ENCODE measurements at places on chromosomes 3 and 15.
A peak's percentile ranks its signal among the peaks of the same experiment; 100 is the strongest.

GRCh38 chr3:189748046-189748445 is 116.9 kb downstream of the TP63 start:
- no peak for DNase-seq

DNA sequence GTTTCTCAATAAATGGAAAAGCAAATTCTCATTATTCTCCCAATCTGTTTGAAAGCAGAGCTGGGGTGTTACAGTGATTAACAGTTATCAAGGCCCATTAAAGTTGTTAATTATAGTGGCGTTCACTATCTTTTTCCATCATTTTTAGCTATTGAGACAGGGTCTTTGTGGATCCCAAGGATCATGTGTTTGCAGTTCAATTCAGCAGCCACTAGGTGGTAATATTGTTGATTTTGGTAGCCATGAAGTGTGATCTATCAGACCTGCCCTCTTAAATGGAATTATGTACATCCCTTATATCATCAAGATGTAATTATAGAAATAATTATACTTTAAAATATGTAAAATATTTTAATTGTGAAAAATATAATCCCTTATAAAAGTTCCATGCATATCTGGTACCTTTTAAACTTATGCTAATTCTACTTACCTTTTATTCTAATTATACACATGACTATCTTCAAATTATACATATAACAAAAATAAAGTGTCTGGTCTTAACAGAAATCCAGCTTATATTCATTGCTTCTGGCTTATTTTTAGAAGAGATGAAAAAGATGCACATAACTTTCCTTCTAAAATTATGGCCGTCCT is 126.4 kb downstream of the GREM1 start:
- DNase-seq = peak; percentile 21

- no peak for DNase-seq
Measured at GRCh38 chr3:8573342-8573926, 71.2 kb downstream of the SSUH2 start.

DNA sequence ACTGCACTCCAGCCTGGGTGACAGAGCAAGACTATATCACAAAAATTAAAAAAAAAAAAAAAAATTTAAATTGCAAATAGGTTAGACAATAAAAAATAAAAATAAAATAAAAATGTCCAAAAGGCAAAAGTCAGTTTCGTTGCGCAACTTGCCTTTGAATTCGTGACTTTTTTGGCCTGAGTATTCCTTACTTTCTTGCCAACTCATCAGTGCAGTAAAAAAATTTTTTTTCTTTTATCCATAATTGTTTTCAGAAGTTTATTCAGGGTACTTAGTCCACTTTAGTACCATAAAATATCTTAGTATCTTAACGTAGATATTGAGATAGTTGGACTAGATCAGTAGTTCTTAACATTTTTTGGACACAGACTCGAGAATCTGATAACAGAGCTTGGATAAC is 22.4 kb upstream of the CILP start:
- no peak for DNase-seq

GRCh38 chr3:24296441-24297205 is 198.0 kb downstream of the THRB start:
- DNase-seq = no peak

GRCh38 chr15:60972866-60973265 is 256.2 kb downstream of the RORA start:
- no peak for DNase-seq

GRCh38 chr15:40081691-40082194 is 26.9 kb downstream of the BMF start:
- peak; percentile 10 for DNase-seq

- DNase-seq = no peak
Measured at GRCh38 chr15:66881173-66881905, 179.3 kb downstream of the SMAD6 start.

GRCh38 chr3:21791356-21791755 is 40.3 kb upstream of the ZNF385D start:
- no peak for DNase-seq

- DNase-seq = no peak
Measured at GRCh38 chr3:80472459-80472858, 704.7 kb upstream of the ROBO1 start.

DNA sequence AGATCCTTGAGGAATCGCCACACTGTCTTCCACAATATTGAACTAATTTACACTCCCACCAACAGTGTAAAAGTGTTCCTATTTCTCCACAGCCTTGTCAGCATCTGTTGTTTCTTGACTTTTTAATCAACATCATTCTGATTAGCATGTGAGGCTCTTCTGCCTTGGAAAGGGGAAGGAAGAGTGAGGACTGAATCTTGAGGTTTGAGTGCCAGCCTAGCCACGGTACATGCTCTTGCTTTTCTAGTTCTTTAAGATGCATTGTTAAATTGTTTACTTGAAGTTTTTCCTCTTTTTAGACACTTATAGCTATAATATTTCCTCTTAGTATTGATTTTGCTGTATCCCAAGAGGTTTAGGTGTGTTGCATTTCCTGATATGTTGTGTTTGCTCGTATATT is 596.1 kb downstream of the OTOL1 start:
- no peak for DNase-seq

GRCh38 chr3:4850928-4851265 is 128.3 kb upstream of the BHLHE40 start:
- DNase-seq = no peak

DNA sequence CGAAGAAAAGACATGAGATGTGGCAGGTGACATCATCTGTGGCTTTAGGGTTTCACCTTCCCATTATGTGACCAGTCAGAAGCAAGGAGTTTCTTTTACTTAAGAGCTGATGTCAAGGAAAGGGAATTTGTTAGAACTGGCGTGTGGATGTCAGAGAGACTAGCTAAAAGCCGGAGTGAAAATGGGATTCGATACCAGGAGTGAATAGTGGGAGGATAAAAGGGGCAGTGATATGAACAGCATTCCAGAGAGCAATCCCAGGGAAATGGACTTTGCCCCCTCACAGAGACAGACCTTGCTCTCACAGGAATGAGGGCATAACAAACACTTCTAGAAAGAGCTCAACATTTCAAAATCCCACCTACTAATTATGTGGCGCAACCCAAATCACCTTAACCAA is 5.9 kb upstream of the FMN1 start:
- DNase-seq = no peak

- no peak for DNase-seq
Measured at GRCh38 chr3:72830452-72831223, 17.6 kb downstream of the SHQ1 start.

- DNase-seq = no peak
Measured at GRCh38 chr15:87816811-87817210, 439.7 kb downstream of the NTRK3 start.

DNA sequence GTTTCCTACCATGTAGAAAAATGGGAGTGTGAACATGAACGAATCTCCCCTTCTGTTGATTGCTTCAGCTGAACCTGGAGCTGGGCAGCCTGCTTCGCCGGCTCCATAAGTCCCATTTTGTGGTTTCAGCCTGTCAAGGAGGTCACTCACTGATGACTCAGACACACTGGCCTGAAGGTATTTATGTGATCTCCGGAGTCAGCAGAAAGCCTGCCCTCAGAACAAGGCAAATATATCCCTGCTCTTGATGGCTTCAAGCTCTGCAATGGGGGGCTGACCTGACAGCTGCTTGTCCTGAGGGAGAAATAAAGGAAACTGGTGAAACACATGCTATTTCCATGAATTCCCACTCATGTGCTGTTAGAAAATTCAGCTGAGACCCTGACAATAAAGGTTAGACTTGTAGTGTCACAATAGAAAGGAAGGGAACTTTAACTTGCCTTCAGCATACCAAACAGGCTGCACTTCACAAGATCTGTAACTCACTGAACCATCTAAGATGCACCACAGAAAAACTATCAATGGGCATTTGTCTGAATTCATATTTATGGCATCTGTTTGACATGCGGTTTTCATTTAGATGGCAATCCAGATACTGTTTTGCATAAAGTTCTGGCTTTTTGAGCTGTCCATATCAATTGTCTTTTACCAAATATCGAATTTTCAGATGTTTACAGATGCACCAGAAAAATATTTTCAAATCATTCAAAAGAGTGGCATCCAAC is 282.0 kb upstream of the VEPH1 start:
- DNase-seq = no peak

DNA sequence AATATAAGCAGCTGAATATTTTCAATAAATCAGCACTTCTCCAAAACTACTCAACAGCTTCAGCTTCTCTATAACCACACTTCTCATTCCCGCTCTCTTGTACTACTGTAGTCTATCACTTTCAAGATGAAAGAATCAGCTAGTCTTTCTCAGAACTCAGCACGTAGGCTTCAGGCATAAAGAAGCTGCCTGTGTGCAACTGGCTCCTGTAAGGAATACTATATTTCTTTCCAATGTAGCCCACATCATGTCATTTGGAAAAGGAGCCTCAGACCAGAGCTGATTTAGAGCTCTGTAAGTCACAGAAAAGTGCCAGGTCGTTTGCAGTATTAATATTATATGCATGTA is 62.3 kb downstream of the FMN1 start:
- no peak for DNase-seq

DNA sequence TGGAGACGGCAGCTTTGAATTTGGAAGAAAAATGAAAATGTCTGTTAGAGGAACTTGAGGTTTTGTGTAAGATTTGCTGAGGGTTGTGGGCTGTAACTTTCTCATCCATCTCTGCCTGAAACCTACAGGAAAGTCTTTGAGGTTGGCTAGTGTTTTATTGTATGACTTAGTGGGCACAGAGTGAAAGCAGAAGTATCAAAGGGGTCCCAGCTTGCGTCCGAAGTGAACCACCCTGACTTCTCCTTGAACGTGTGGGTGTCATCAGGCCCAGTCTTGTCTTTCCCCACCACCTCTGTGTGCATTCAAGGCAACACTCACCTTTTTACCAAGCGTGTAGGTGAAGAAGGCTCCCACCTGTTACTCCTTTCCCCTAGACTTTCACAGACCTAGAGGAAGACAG is 682.1 kb upstream of the CFAP20DC start:
- no peak for DNase-seq

- no peak for DNase-seq
Measured at GRCh38 chr3:192957441-192958021, 39.9 kb upstream of the MB21D2 start.

DNA sequence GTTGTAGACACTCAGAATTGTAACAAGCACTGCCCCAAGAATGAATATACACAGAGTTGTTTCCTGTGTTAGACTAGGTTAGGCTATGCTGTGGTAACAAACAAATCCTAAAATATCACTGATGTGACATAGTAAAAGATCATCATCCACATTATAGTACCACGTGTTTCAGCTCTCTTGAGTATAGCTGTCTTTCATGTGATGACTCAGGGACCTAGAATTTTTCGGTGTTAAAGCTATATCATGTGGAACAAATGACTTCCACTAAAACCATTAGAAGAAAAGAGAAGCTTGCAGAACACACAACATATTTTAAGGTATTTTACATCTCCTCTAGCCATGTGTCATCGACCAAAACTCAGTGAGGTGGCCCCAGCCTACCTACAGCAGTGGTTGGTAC is 307.9 kb upstream of the RBMS3 start:
- no peak for DNase-seq

DNA sequence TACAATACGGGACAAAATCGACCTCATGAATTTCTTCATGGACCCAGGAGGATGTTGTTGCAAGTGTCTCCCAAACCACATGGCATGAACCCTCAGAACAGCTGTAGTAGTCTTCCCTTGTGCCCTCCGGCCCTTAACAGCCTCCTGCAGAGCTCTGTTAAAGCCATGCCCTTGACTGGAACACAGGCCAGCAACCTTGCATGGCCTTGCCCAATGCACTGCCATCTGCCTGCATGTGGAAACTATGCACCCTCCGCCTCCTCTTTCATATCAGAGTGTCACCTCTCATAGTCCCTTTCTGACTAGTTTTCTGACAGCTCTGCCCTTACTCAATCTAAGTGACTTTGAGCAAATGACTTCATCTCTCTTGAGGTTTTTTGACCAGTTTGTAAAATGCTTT is 39.4 kb upstream of the TRIM71 start:
- DNase-seq = no peak

GRCh38 chr15:25244731-25245585 is 193.9 kb downstream of the UBE3A start:
- DNase-seq = no peak

- DNase-seq = no peak
Measured at GRCh38 chr15:80404761-80405553, 775 bp downstream of the ARNT2 start.

- DNase-seq = no peak
Measured at GRCh38 chr3:60142009-60142408, 1092.2 kb upstream of the CFAP20DC start.

- no peak for DNase-seq
Measured at GRCh38 chr3:106065831-106066230, 197.0 kb upstream of the CBLB start.

DNA sequence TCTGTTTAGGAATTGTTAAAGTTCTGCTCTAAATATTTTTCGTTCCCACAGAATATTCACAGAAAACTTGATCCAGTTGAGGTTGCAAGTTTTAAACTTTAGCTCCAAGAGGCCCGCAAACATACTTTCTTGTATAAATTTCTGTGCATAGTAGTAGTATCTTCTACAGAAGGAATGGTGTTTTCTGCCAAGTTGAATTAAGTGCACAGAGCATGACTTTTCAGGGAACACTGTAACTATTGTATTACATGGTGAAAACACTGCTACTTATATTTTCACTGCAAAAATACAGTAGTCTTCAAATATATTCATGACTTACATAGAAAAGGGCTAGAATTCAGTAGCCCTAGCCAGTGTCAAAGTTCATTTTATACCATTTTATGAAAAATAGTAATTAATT is 67.0 kb downstream of the SUCNR1 start:
- no peak for DNase-seq

DNA sequence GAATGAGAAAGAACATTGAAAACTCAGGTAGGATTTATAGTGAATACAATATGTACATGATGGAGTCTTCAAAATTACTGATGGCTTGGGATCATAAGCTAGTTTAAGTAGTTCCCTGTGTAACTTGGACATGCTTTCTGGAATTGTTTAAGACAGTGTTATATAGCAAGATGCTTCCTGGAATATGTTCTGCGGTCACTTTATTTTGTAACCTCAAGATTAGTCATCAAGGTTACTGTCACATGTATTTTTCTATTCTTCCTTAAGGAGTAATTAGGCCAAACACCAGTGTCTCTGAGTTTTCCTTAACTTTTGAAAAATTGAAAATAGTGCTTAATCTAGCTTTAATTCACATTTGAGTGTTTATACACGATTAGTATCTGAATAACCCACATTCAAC is 760.3 kb upstream of the ARRDC4 start:
- DNase-seq = no peak

- DNase-seq = no peak
Measured at GRCh38 chr15:86840996-86841395, 761.3 kb downstream of the AGBL1 start.

GRCh38 chr3:17190353-17191078 is 305.8 kb downstream of the PLCL2 start:
- no peak for DNase-seq

DNA sequence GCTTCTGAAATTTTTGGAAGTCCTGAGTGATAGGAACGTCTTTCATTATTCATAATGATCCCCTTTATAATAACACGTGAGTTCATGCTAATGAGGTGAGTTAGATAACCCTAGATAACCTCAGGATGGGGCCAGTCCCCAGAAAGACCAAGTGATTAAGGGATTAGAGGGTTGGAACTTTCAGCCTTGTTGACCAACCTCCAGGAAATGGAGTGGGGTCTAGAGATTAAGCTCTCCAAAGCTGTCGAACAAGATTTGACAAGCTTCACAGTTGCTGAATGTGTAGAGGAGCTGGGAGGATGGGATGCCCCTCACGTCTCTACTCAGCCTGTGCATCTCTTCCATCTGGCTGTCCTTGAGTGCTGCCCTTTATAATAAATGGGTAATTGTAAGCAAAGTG is 107.1 kb downstream of the ZMAT3 start:
- no peak for DNase-seq
